ENCODE measurements at places on chromosomes 2 and 18.

DNA sequence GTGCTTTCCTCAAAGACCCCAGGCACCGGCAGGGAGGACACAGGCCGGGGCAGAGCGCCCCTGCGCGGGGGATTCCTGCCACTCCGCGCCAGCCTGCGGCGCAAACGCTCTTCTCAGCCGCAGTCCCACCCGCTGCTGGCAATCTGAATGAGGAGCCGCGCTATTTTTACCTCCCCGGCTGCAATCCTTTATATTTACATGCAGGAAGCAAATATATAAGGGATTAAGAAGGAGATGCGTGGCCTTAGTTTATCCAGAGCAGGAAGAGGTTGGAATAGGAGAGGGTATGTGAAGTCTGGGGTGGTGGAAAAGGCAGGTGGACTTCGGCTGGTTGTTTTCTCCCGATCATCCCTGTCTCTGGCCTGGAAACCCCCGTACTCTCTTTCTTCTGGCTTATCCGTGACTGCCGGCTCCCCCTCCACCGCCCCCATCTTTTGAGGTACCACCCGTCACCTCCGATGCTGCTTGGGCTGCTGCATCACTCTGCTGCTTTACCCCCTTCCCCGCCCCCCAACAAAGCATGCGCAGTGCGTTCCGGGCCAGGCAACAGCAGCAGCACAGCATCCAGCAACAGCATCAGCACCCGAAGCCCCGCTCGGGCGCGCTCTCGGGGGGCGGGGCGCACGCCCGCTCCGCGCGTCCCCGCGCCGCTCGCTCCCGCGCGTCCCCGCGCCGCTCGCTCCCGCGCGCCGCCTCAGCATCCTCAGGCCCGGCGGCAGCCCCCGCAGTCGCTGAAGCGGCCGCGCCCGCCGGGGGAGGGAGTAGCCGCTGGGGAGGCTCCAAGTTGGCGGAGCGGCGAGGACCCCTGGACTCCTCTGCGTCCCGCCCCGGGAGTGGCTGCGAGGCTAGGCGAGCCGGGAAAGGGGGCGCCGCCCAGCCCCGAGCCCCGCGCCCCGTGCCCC is at the start of gene ADAM23:
Gene ADAM23 (plus strand): TSS at position 700 of the 902 bp plus-strand sequence. CDS start 335 bp downstream, outside the sequence.
- peak; percentile 90 for DNase-seq

DNA sequence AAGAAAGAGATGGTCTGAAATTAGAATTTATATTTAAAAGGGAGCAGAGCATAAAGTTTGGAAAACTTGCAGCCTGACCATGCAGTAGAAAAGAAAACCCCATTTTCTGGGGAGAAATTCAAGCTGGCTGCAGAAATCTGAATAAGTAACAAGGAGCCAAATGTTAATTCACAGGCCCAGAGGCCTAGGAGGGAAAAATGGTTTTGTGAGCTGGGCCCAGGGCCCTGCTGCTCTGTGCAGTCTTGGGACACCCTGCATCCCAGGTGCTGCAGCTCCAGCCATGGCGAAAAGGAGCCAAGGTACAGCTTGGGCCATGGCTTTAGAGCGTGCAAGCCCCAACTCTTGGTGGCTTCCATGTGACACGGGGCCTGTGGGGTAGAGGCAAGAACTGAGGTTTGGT is 41.3 kb downstream of the CFAP36 start:
- DNase-seq = no peak

DNA sequence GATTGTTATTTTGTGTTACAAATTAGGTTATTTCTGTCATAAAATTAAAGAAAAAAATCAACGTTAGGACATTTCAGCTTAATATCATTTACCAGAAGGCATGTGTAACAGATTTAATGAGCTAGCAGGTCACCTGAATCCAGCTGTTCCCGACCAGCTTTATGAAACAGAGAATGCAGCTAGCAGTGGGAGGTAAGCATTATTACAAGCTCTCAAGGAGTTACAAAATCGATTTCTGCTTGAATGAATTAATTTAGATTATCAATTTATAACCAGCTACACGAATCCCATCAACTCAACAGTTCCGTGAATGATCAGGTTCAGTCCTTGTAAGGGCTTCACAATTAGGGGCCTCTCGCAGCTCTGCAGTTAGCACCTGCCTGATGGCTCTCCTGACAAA is 211.9 kb downstream of the PTGR3 start:
- DNase-seq = no peak

- no peak for DNase-seq
Measured at GRCh38 chr2:147405651-147406050, 439.2 kb upstream of the ACVR2A start.

- DNase-seq = peak; percentile 46
Measured at GRCh38 chr2:54274781-54275242, 18.8 kb upstream of the TSPYL6 start.

GRCh38 chr2:7014174-7014640 is 97.0 kb downstream of the RNF144A start:
- DNase-seq = peak; percentile 83

DNA sequence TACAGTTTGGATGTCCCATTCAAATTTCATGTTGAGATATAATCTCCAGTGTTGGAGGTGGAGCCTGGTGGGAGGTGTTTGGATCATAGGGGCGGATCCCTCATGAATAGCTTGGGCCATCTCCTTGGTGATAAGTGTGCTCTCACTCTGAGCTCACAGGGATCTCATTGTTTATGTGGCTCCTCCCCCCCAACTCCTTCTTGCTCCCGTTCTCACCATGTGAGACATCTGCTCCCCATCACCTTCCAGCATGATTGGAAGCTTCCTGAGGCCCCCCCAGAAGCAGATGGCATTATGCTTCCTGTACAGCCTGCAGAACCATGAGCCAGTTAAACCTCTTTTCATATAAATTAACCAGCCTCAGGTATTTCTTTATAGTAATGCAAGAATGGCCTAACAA is 3.0 kb upstream of the INPP1 start:
- no peak for DNase-seq

GRCh38 chr2:74702001-74702715 is 48.1 kb downstream of the SEMA4F start:
- no peak for DNase-seq

GRCh38 chr18:10838553-10838952 is 310.8 kb downstream of the PIEZO2 start:
- DNase-seq = no peak

DNA sequence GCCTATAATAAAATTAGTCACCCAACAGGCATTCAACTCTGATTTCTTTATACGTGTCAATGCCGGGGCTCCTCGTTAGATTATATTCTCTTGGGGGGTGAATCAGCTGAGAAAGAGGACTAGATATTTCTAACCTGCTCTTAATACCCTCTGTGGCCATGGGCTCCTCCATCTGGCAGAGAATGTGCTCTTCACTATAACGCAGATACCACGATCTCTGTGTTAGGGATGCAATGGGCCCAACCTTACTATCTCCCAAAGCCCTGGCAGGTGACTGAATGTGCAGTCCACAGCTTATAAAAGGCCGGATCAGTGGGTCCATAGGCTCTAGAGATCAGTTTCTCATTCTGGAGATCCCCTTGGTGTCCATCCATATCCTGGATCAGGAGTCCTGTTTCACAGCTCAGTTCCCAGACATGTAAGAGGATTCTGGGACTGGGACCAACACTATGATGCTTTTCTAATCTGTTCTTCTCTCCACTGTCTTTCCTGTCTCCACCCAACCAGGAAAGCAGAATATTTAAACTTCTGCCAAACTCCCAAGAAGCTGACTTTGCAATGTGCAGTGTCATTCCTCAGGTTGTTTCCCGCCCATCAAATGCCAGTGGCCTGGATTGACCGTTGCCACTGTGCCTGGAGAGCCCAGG is 71.4 kb upstream of the CELF4 start:
- DNase-seq = no peak

DNA sequence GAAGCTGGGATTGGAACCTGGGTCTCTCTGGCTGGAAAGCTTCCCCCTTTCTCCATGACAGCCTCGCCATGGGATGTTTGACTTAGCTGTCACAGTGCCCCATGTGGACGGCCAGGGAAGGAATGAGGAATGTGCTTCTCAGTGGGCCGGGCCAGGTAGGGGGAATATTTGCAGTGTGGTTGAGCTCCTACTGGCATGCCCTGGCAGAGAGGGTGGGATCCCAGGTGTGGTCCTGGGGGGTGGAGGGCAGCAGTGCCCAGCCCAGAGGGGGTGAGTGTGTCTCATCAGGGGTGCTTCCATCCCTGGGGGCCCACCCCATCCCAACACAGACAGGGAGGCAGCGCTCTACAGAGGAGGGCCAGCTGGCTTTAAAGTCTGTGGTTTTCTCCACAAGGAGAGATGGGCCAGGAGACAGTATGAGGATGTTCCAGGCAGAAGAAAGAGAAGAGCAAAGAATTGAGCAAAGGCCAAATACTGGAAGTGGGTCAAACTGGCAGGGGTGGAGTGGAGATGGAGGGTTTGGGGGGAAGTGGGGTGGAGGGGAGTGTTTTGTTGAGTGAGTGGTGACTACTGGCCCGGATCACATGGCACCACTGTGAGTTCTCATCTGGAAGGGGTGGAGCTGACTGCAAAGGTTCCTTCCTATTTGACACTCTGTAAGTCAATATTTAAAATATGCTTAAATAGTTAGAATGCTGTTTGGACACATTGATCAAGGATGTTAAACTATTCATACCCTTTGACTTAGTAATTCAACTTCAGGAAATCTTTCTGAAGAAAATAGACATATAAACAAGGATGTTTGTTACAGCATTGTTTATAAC is 94.0 kb downstream of the MYCN start:
- DNase-seq = no peak

DNA sequence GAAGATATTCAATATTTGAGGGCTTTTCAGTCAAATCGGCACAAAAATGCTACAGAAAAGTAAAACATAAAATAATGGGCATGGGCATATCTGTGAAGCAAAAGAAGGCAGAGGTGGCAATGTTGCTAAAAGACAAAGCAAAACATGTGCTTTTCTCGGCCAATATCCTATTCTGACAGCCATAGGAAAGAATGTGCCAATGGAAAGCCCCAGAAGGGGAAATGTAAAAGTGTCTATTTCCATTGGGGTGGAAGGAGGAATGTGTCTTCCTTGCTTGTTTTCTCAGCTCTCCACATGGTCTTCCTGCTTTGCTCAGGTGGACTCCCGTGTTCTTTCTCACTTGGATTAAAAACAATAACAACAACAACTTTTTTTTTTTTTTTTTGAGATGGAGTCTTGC is 13.7 kb upstream of the PER2 start:
- DNase-seq = peak; percentile 41

GRCh38 chr18:69622961-69623360 is 222.3 kb downstream of the DOK6 start:
- no peak for DNase-seq

DNA sequence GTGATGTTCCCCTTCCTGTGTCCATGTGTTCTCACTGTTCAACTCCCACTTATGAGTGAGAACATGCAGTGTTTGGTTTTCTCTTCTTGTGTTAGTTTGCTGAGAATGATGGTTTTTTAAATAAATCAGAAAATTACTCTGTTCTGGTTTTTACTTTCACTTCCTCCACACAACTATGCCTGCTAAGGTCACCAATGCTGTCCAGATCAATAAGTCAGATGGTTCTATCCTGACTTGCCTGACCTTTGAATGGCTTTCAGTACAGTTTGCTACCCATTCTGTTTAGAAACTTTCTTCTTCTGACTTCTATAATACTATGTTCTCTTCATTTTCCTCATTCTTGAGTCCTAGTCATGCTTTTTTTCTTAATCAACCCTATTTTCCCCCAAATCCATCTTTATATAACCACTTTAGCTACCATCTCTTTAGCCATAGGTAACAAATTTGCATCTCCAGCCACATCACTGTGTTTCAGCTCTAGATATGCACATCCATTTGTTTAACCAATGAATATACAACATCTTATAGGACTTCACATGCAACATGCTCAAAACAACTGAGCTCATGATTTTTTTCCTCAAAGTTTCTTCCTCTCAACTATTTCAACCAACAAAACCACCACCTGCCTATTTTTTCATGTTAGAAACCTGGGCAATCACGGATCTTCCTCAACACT is 58.8 kb upstream of the SLC38A11 start:
- no peak for DNase-seq

DNA sequence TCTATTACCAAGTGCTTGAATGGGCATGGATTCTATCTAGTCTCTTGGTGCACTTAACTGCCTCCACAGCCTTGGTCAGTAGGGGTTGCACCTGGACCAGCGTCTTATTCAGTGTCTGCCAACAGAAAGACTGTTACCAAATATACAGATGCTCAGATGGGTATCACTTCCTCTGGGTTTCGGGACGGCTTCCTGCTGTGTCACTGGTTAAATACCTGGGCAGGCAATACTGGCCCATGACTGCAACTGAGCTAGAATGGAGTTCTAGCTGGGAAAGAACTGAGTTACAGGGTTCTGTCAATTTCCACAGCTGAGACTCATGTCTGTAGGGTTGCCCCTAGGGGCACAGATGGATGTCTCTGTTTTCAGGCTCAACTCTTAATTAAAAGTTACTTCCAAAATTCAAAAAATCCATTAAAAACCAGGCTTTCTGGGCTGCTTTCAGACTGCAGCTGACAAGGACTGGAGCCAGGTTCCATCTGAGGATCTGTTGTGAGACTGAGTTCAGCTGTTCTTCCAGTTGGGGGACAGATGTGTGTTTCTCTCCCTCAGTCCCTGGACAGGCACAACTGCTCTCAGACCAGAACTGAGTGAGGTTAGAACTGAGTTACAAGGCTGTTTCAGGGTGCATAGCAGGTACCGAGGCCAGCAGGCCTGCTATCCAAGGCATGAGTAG is 789.6 kb upstream of the SLC8A1 start:
- DNase-seq = no peak

DNA sequence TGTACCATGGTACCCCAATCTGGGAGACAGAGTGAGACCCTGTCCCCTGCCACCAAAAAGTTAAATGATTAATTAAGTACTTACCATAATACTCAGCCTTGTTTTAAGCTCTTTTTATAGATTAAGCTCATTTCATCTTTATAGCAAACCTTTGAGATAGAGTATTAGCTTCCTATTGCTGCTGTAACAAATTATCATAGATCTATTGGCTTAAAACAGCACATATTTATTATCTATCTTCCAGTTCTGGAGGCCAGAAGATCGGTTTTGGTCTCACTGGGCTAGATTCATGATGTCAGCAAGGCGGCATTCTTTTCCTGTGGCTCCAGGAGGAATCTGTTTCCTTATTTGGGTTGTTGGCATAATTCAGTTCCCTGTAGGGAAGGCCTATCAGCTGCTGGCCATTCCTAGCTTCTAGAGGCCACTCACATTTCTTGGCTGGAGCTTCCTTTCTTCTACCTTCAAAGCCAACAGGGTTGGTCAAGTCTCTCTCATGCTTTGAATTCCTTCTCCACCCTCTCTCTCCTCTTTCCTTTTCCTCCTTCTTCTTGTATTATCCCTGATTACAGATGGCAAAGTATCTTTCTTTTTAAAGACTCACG is 13.7 kb upstream of the GREB1 start:
- DNase-seq = peak; percentile 20

- DNase-seq = no peak
Measured at GRCh38 chr18:5052491-5052890, 144.6 kb downstream of the AKAIN1 start.
